ENCODE measurements at places on chromosomes 3 and 15.

DNA sequence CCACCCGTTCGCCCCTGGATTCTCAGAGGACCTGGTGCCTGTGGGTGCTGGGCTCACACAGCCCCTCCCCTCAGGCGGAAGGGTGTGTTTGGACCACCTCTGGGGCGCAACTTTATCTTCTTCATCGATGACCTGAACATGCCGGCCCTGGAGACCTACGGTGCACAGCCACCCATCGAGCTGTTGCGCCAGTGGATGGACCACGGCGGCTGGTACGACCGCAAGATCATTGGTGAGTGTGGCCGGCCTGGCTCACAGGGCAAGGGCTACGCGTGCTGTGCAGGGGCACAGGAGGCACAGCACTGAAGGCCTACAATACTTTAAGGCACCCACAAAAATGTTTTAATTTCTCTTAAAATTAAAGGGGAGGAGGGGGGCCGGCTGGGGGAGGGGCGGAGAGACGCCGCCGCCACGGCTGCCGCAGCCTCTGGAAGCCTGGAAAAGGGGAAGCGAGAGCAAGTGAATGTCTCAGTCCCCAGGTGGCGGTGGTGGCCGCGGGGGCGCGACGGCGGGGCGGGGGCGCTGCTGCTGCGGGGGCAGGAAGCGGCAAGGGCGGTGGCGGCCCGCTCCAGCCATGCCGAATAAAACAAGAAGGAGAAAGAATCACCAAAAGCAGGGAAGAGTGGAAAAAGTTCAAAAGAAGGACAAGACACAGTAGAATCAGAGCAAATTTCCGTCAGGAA, 56.8 kb downstream of the DNAH1 start:
- no peak for DNase-seq

GRCh38 chr15:62578546-62578945, 413.5 kb upstream of the C2CD4B start:
- no peak for DNase-seq

- no peak for DNase-seq
Observed at GRCh38 chr3:108391917-108392593, 95.7 kb downstream of the HHLA2 start.

- no peak for DNase-seq
Observed at GRCh38 chr3:174749143-174749542, 110.0 kb upstream of the NAALADL2 start.

DNA sequence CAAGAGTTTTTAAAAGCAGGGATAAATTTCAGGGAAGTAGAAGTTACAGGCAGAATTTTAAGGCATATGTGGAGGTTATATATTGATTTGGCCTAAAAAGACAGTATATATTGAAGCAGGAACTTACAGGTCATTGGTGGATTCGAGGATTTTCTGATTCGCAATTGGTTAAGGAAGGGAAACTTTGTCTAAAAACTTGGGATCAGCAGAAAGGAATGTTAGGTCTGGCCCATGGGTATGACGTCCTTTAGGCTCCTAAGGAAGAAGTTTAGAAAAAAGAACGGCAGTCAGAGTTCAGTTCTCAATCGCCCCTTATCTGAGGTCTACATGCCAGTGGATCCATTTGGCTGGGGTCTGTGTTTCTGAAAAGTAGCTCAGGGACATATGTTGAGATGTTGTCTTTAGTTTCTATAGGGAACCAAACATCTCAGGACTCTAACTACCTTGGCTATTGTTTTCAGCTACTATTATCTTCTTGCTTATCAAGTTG, 33.2 kb upstream of the ACP3 start:
- DNase-seq = no peak

GRCh38 chr3:107943786-107944523, 146.9 kb downstream of the CD47 start:
- DNase-seq = no peak

DNA sequence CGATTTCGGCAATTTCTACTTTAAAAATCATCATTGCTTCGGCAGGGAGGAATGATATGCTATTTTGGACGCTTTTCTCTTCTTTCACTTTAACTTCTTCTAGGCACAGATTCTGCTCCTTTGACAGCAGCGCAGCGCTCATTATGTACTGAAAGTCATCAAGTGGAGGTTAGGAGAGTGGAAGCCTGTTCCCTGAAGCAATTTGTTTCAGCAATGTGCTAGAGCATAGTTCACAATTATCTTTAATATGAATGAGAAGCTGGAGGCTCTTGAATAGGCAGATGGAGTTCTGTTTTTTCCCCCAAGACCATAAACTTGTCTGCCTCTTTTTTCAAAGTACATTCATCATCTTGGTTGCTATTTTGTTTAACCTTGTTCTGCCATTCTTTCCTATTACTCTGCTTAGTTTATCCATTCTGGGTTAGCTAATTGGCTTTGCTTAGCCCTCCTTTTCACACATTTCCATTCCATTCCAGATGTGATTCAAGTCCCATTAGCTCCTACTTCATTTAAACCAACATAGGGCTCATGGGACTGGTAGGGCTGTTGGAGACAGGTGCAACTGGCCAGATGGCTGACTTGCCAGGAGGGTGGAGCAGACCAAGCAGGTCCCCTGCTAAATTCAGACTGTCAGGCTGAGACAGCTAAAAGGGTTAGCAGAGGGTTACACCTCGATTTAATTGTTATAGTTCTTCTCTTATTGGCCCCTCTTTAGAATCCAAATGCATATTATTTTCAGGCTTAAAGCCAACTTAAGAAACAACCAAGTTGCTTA, 534.7 kb upstream of the CBLB start:
- no peak for DNase-seq

GRCh38 chr3:3082234-3082924, 27.8 kb downstream of the IL5RA start:
- DNase-seq = no peak

DNA sequence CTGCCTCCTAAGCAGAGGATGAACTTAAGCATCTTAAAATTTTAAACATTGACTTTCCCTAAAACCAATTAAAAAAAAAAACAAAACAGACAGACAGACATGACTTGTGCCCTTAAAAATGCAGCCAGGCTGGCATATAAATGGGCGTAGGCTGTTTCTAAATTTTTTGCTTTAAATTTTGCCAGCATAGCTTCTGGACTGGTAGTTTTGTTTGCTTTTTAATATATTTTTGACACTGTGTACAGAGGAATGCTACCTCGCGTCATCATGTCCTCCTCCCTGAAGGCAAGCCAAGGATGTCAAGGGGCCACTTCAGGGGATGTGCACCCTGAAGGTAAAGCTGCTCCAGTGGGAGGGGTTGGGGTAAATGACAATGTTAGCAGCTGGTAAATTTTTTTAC, 134.8 kb downstream of the PGPEP1L start:
- DNase-seq = no peak

- DNase-seq = no peak
Observed at GRCh38 chr15:63727542-63727941, 106.2 kb downstream of the HERC1 start.
